ENCODE measurements at places on chromosomes 7 and 10. TPM values are rescaled to one million over a fixed set of nuclear protein-coding genes. Genes with fewer than 3 reads are reported as not detected.

DNA sequence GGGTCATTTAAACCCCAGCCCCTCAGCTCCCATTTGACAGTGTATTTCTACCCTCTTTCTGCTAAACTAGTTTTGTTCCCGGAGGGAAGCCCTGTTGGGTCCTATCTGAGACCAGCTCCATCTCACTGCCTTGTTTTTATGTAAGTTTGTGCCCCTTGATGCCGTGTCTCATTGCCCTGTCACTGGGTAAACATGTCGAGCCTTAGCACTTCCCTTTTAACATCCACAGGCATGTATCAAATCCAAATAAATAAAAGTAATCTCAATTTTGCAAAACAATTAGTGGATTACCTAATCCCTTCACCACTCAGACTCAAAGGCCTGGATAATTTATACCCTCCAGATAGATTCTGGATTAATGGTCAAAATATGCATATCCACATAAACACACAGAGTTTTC is 115.7 kb downstream of the CACNA2D1 start:
- no peak for DNase-seq

DNA sequence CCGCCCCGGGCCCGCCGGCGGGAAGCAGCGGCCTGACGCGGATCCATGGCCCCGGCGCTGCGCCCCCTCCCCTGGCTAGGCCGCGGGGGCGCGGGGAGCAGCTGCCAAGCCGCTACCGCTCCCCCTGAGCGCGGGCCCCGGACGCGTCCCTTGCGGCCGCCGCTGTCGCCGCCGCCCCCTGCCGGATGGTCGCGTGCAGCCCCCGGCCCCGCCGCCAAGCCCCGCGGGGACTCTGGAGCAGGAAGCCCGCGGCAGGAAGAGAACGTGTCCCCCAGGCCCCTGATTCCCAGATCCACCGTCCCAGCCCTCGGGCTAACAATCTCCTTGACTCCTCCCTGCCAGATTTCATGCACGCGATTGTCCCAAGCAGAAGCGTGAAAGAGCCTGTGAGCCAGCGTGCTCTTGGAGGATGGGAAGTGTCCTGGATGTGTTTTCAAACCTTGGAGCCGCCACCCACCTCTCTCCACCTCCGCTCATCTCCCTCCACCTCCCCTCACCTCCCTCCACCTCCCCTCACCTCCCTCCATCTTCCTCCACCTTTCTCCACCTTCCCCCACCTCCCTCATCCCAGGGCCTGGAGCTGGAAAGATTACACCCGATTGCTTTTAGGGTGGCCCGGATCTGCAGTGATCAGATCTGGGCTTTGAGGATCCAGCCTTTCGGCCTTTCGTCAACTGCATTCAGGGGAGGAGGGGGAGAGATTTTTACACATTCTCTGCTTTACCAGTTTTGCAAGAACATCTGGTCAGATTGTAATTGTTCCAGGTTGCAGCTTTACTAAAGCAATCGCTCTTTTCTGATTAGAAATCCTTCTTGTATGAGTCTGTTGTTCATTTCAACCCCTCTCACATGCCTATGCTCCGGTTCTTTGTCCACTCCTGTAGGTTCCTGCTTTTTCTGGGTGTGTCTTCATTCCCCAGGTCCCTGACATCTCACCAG is 570 bp upstream of the PRTFDC1 start:
- no peak for DNase-seq

GRCh38 chr10:102917314-102917961 is 656 bp upstream of the CNNM2 start:
- DNase-seq: peak; percentile 29

- no peak for DNase-seq
Measured at GRCh38 chr10:73956476-73957359, 41.2 kb upstream of the VCL start.

GRCh38 chr10:63819753-63820329 is 298.6 kb downstream of the REEP3 start:
- peak; percentile 24 for DNase-seq

DNA sequence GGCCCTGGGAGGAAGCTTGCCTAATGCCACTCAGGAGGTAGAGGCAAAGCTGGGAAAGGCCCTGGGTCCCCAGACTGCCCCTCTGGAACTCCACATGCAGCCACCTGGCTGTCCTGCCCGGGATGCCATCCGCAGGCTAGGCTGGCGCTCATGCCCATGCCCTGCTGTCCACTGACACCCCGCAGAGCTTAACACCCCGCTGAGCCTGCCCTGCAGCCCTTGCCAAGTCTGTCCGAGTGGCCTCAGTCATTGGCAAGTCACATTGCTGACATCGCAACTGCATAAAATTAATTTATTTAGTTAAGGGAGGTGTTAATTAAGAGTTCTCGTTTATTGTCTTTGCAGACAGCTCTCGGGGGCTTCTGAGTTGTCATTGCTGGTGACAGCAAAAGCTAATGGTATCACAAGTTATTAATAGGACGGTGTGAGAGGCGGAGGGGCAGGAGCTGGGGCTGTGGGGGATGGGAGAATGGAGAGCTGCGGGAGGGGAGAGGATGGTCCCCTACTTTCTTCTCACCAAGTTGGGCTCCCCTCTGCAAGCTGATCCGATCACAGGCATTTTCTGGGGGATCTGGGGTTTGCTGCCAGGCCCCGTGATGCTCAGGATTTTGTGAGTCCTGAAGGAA is 55.6 kb upstream of the PCBD1 start:
- DNase-seq: no peak

DNA sequence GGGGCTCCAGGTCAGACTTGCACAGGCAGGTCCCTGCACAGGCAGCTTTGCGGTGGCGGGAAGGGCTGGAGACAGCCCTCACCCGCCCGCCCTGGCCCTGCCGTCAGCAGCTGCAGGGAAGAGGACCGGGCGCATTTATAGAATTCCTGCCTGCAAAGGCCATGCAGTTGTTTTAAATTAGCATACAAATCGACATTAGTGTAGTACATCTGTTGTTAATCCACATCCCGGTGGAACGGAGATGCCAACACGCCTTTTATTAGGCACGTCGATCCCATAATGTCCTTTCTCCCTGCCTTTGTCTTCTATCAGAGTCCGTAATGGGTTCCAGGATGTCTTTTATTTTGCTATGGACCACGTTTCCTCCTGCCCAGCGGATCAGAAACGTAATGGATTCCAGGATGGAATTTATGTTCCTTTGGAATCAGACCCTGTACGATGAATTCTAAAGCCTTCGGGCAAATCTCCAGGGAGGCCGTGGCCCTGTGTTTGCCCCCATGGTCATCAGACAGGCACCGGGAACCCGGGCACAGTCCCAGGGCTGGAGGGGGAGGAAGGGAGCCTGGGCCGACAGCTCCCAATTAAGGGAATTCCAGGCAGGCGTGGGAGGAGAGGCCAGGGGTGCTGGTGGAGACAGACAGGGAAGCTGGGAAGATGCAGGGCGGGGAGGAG is 123.9 kb downstream of the COL26A1 start:
- no peak for DNase-seq

- no peak for DNase-seq
Measured at GRCh38 chr7:22859641-22860290, 37.1 kb upstream of the TOMM7 start.

GRCh38 chr7:108402865-108403264 is 53.4 kb downstream of the NRCAM start:
- DNase-seq: no peak

- DNase-seq: no peak
Measured at GRCh38 chr10:91573320-91573719, 59.6 kb downstream of the PPP1R3C start.

DNA sequence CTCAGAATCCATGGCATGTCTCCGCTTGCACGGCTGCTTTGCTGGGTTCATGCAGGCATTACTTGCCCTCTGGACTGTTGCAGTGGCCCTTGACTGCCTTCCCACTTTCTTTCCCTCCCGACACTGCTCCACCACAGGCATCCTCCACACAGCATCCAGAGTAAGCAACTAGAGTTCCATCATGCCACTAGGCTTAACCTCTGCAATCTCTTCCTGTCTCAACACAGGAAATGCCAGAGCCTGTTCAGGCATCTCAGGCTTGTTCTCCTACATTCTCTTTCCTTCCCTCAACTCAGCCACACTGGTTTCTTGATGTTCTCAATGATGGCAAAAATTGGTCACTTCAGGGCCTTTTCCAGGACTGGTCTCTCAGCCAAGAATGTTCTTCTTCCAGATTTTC is 284.5 kb upstream of the KLF6 start:
- DNase-seq: no peak

DNA sequence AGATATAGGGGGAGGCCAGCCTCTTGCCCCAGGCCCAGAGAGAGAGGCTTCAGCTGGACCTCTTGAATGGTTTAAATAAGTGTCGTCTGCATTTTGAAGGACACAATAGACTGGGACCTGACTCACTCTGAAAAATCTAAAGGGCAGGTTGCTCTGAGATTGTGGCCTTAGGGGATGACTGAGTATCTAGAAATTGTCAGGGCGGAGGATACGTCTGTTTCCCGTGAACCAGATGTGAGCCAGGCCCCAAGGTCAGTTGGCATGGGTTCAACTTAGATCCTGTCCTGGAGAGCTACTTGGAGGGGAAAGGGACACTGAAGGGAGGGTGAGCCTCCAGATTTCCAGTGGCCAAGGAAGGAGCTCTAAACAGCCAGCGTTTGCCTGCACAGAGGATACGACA is 110.2 kb downstream of the CHN2 start:
- DNase-seq: peak; percentile 96

- no peak for DNase-seq
Measured at GRCh38 chr10:18659819-18660535, 746 bp downstream of the ARL5B start.

- DNase-seq: no peak
Measured at GRCh38 chr10:44427479-44427878, 42.6 kb upstream of the CXCL12 start.

DNA sequence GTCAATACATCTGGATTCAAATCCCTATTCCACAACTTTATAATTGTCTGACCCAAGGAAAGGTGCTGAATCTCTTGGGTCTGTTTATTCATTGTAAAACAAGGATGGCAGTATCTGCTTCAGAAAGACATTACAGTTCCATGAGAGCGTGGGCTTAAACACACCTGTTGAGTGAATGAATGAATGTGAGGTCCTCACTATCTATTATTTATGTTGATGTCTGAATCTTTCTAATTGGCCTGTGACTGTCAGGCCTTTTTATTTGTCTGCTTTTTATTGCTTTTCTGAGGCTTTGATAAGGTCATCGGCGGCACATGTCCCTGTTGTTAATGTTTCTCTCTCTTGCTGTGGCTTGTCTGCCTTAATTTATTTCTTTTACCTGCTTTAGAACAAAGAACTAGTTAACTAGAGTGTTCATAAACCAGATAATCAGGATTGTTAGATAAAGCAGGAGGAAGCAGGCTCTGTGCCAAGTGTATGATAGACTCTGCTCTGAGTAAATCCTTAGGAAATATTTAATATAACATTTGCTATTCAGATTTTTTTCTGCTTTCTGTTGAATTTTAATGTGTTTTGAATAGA is 42.3 kb upstream of the CYCS start:
- no peak for DNase-seq

DNA sequence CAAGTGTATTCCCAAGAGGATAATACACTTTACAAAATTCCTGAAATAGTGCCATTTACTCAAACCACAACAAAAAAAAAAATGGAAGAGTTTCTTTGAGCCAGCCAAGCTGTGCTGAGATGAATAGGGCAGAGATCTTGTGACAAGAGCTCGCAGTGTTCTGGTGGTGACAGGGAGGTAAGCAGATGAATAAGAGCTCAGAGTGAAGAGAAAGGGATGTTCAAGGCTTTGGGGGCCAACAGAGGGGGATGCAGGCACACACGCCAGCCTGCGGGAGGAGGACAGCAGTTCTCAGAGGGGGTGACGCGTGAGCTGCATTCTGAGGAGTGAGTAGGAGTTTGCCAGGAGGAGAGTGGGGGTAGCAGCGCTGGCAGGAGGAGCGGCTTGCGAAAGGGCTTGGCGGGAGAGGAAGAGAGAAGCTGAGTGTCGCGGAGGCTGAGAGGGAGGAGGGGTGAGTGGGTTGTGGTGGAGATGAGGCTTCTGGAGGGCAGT is 194.4 kb upstream of the IMMP2L start:
- DNase-seq: no peak

- no peak for DNase-seq
Measured at GRCh38 chr7:50724526-50725520, 57.9 kb downstream of the GRB10 start.

The PTF1A gene
- not detected for total RNA-seq

The JCAD gene
- total RNA-seq: 49.9 TPM

The WDFY4 gene
- 7.1 TPM for total RNA-seq

The TMEM229A gene
- not detected for total RNA-seq

The PDE1C gene
- total RNA-seq: 0.11 TPM

The TMEM178B gene
- 0.07 TPM for total RNA-seq

The OR6B1 gene
- not detected for total RNA-seq

The SORCS3 gene
- total RNA-seq: not detected

Measured in pulmonary artery endothelial cell (primary cell).